Stimulated activated effector memory CD8-positive, alpha-beta T cell treated with anti-CD3 and anti-CD28 coated beads, Interleukin-12 subunit alpha, Interleukin-12 subunit beta, amount 100 ng/mL, for 72 hours (primary cell): ENCODE measurements at places on chromosomes 6 and 20.

GRCh38 chr6:167979436-167980139 is 17.9 kb upstream of the KIF25 start:
- DNase-seq, result no peak

DNA sequence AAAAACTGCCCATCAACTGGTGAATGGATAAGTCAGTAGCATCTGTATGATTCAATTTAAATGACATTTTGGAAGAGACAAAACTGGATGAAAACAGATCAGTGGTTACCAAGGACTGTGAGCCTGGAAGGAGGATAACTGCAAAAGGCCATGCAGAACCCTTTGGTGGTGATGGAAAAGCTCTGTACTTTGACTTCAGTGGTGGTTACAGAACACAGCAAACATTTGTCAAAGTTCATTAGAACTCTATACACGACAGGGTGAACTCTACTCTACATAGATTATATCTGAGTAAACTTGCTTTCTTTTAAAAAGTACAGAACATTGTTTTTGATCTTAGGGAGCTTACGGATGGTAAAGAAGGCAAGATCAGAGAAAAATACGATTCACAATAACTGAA is 111.9 kb upstream of the HTR1E start:
- DNase-seq, result no peak

- DNase-seq, result no peak
These were observed 22.2 kb downstream of the XRN2 start for GRCh38 chr20:21325296-21325695.

DNA sequence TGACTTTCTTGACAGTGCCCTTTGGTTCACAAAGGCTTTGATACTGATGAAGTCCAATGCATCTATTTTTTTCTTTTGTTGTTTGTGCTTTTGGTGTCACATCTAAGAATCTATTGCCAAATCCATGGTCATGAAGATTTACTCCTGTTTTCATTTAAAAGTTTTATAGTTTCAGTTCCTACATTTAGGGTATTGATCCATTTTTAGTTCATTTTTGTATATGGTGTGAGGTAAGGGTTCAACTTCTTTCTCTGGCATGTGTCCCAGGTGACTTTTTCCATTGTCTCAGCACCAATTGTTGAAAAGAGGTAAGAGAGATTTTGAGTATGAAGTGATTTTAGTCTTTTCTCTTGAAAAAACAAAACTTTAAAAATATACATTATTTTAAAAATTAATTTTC is 260.6 kb downstream of the GMPR start:
- DNase-seq, result no peak

GRCh38 chr6:90285042-90285481 is 11.6 kb downstream of the BACH2 start:
- DNase-seq, result no peak

- DNase-seq, result no peak
These were observed 44.6 kb upstream of the BHLHE23 start for GRCh38 chr20:63051186-63051860.

DNA sequence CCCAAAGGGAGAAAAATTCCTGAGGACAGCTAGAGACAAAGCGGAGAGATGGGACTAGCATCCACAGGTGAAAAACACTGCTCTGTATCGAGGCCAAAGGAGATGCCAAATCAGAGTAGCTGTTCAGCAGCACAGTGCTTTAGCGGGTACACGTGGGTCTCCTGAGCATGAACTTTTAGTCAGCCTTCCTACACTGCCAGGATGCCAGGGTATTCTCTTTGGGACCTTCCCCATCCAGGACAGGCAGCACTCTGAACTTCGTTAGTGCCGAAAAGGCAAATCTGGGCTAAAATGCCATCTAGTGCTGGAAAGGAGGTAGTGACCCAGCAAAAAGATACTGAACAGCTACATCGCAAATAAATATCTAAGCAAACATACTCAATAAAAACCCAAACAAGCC is 64.9 kb downstream of the C6orf58 start:
- DNase-seq, result no peak

GRCh38 chr6:110528930-110529325 is 52.5 kb upstream of the SLC22A16 start:
- no peak for DNase-seq

DNA sequence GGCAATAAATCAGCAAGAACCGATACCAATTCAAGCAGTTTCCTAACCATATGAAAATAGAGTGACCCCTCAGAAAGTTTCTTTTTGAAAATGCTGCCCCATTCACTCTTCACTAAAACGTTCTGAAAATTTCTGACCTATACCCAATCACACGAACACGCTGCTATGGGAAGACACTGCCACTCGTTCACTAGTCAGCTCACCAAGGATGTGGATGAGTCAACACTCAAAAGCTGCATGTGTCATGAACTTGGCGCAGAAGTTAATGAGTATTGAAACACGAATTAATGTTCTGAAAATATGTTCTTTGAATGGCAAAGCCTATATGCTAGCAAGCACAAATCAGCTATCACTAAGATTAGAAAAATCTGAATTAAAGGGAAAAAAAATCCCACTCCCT is 84.2 kb downstream of the PREP start:
- DNase-seq, result no peak

DNA sequence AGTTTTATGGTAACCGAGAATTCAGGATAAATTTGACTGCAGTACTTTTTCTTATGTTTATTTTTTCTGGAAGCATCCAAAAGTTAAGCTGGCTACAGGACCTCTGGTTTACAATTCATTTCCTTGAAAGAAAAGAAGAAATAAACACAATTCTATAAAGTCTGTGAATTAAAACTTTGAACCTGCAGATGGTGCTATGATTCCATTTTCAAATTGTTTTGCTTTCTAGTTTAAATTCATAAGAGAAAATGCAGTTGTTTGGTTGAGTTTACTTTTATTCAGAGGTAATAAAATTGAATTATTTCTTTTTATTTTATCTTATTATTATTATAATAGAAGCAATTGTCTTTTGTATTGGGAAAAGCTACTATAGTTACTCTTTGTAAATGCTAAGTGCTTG is 1.8 kb upstream of the VIP start:
- DNase-seq, result no peak

DNA sequence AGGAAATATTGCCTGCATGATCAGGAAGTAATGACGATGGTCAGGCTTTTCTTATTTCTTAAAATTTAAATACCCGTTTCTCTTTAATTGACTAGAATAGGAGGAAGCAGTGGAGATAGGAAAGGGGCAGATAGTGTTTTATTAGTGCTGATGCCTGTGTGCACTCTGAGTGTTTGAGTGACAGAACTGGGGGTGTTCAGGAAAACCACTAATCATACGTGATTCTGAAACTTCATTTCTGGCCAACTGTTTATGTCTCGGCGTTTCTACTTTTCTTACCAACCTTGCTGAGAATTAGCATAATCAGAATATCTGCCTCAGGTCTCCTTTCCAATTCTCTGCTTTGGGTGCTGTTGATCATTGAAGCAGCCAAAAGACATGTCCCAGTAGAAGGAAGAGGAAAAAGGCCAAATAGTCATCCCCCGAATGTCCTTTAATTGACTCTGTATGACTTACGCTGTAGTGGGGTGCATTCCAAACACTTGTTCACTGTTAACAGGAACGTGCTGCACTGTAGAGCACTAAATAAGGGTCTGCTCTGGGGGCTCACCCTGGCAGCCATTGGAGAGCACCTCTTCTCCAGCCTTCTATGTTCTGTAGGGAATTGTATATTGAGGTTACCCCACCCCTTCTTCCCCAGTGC is 152.9 kb downstream of the JARID2 start:
- no peak for DNase-seq

DNA sequence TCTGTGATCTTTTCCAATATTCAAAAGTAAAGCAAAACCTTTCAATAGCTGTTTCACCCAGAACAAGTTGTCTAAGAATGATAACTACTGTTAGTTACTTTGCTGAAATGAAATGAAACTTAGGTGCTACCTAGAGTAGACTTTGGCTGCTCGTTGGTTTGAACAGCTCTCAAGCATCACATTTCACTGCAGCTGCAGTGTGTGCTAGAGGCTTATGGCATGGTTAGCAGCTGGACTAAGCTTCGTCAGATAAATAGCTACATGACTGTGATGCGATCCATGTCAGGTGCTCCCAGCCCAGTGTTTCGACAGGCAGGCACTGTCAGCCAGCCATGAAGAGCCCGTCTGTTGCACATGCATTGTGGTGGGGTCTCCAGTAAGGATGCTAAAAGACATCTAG is 201.1 kb downstream of the TFAP2B start:
- no peak for DNase-seq

DNA sequence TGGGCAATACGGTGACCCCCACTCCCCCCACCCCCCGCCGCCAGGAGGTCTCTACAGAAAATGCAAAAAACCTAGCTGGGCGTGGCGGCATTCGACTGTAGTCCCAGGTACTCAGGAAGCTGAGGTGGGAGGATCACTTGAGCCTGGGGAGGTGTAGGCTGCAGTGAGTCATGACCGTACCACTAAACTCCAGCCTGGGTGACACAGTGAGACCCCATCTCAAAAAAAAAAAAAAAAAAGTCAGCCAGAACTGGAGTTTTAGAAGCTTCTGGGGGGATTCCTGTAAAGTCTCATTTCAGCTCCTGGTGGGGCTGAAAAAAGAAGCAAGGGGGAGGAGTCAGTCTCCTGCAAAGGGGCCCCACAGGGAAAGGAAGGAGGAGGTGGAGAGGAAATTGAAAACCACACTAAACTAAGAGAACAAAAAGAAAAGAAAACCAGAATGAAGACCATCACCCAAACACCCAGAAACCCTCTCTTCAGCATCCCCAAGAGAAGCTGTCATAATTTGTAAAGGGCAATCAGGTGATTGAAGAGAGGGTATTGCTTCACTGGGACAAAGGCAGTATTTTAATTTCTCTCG is 50.4 kb downstream of the NOL4L start:
- DNase-seq, result no peak

GRCh38 chr6:161327360-161327953 is 53.6 kb upstream of the AGPAT4 start:
- DNase-seq, result no peak

- no peak for DNase-seq
These were observed 633.1 kb downstream of the GRIK2 start for GRCh38 chr6:102026649-102027048.

DNA sequence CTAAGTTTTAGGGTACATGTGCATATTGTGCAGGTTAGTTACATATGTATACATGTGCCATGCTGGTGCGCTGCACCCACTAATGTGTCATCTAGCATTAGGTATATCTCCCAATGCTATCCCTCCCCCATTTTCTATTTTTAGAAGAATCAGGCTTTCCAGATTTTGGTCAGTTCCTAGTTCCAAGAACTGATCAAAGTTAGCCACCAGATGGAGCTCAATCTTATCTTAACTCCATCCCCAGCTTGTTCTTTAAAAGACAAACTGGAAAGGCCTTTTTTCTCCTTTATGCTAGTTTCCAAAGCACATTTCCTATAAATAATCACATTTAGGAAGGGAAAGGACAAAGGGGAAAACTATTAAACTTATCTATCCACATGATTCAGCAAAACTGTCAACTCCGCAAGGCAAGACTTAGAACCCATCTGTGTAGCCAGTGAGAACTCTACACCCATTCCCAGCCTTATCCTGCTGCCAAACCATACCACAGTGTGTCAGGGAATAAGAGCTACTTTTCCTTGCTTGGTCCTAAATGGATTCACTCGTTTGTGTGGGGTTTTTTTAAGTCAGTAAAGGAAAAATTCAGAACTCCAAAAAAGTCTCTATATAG is 22.8 kb upstream of the KHDC1 start:
- no peak for DNase-seq

DNA sequence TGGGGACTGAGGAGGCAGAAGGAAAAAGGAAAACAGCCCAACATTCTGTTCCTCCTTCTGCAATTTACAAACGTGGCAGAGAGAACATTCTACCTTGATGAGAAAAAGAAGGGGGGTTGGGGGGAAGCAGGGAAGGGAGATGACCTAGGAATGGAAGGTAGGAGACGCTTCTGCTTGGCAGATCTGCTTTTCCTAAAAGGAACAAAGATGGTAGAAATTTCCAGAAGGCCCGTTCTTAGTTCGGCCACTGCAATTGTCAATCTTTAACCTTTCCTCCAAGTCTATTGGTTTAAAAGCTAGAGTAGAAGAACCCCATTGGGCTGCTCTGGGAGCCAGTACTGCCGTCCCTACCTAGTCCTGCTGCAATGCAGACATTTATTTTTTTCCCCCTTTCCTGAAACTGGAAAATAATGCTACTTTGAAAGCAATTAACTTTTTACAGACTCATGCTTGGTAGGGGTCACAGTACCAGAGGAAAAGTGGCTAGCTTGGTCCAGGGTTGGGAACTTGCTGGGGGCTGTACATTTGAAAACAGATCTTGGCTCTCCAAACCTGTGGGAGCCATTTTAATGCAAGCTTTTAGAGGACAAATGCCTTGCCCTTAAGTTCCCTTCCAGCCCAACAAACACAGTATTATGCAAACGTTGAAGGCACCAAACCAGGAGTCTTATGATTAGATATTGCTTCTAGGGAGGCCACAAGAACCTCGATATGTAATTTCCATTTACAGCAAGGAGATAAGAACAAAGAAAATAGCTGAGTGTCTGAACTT is 2.6 kb downstream of the ZMYND8 start:
- no peak for DNase-seq

DNA sequence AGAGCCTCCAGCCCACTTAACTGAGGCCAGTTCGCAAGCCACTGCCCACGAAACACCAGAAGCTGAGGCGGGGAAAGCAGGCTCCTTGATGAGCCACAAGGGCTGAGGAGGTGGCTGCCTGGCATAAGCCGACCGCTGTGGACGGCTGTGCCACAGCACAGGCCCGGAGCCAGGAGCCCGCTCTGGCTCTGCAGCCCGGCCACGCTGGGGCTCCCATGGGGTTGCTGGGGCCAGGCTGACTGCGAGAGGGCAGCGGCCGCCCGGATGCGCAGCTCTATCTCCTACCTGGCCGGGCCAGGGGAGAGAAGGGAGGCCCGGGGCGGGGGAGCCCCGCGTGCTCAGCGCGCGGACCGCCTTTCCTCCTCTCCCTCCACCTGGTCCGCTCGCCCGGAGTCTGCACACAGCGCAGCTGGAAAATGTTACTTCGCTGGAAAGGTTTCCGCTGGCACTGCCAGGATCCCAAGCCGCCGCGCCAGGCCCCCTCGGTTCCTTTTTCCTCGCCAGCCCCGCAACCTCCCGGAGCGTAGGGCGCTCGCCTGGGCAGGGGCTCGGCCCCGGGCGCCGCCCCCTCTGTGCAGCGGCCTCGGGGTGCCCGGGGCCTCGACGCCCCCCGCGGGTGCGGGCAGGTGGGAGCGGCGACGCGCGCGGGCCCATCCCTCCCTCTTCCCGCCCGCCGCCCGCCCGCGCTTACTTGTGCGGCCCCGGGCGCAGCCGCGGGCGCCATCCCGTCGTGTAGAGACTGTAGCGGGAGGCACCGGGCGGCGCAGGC is 657 bp downstream of the EMILIN3 start:
- no peak for DNase-seq

DNA sequence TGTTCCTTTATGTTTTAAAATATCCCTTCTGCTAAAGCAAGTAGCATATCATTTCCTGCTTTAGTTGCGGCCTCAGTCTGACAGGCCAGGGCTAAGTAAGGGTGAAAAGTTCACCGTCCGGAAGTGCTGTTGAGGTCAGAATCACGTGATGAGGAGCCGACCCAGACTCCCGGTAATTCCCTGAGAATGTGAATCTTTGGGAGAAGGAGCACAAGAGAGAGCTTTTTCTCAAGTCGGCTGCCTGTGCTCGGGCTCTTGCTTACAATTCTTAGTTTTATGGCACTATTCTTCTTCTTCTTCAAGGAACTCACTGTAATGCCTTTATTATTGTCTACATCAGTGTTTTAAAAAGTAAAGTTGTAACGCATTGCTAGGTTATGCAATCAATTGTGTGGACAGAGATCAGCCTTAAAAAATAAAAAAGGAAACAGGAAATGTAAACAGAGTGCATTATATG is 309.3 kb downstream of the PRL start:
- DNase-seq, result no peak

GRCh38 chr6:136967876-136968752 is 46.0 kb downstream of the SLC35D3 start:
- DNase-seq, result peak; percentile 72

GRCh38 chr20:17377231-17377630 is 150.4 kb downstream of the PCSK2 start:
- no peak for DNase-seq
